ENCODE measurements at places on chromosomes 16 and 17.

- DNase-seq, result no peak
Observed at GRCh38 chr17:82388922-82389283, 17.3 kb downstream of the UTS2R start.

DNA sequence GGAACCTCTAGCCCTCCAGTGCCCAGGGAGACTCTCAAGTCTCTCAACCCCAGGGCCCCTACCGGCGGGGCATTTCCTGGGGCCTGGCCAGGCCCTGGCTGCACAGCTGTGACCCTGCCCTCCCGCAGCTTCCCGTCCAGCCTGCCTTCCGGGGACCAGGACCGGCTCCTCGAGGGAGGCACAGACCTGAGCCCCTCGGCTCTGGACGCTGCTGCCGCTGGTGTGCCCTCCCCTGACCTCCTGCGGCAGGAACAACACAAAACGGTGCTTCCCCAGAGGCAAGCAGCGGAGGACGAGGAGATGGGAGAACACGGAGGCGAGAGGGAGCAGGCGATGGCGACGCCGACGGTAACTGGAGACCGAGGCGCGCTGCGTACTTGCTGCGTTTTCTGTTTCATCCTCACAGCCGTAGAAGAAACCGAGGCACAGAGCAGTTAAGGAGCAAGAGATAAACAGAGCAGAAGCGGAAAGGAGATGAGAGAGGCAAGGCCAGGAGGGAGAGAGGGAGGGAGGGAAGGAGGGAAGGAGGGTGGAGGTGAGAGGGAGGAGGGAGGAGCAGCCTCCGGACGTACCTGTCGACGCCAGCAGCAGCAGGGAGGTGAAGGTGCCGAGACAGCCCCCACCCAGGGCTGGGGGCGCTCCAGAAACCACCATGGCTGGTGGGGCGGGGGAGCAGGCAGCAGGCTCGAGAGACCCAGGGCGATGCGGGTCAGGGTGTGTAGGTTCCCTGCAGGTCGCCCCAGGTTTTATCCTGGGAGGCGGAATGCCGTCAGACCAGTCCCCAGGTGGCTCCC, at the start of gene PRSS22:
PRSS22 (minus strand) TSS at position 720 of the 794 bp plus-strand sequence; CDS start at position 654, 66 bp downstream.
- DNase-seq, result peak; percentile 5

GRCh38 chr16:88548131-88548874, 21.9 kb upstream of the ZC3H18 start:
- peak; percentile 57 for DNase-seq

DNA sequence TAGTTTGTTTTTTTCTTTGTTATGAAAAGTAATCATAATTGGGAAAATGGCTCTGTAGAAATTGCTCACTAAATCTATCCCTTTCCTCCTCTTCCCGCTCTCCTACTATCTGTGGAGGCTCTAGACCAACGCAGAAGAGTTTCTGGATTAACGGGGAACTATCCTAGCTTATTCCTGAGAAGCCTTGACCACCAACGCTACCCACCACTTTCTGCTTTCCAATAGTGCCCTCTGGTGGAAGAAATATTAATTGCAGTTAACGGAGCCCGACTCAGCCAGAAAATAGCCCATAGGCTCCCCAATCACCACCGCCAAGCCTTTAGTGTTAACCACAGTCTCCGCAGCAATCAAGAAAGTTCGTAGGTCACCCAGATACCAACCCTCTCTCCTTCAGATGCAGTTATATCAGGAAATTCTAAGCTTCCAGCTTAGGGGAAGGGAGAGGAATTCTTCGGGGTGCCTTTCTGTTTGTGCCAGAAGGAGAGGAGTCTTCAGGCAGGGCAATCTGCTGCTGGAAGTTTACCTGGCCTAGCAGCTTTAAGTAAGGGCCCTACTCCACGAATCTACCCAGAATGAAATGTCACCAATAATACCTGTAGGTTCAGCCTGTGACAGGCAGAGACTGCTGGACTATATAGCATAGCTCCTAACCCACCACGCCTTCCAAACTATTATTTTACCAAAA, 23.0 kb upstream of the NSRP1 start:
- DNase-seq, result peak; percentile 89

GRCh38 chr16:88442727-88443576, 10.1 kb upstream of the ZFPM1 start:
- DNase-seq, result peak; percentile 87

DNA sequence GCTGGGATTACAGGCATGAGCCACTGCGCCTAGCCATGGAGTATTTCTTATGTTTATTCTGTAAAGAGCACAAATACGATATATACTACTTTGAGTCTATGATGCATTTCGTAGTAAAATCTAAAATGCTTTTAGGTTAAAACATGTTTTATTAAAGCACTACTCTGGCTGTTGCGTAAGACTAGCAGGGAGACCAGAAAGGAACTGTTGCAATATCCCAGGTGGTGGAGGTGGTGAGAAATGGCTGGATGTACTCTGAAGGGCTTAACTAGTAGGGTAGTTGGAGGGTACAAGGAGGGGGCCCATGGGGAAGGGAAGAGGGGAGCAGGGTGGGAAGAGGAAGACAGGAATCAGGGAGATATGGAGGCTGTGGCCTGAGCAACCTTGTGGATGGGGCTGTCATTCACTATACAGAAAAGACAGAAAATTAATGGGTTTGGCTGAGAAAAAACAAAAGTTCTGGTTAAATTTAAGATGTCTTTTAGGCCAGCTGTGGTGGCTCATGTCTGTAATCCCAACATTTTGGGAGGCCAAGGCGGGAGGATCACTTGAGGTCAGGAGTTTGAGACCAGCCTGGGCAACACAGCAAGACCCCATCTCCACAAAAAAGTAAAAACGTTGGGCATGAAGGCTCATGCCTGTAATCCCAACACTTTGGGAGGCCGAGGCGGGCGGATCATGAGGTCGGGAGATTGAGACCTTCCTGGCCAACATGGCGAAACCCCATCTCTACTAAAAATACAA, 35.8 kb downstream of the ST3GAL2 start:
- peak; percentile 50 for DNase-seq

DNA sequence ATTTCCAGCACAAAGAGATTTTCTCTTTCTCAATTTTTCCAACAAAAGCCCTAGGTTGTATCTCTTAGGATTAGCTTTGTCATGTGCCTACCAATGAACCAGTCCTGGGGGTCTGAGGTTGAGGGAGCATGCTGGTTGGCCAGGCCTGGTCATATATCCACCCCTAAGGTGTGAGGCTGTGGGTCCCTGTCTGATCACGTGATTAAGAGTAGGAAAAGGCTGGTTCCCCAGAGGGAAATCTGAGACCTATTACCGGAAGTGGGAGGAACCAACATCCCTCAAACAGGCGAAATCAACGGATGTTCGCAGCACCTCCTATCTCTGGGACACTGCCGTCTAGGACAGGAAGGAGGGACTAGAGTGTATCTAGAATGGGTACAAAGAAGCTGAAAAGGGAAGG, 185.7 kb upstream of the IRX5 start:
- no peak for DNase-seq

DNA sequence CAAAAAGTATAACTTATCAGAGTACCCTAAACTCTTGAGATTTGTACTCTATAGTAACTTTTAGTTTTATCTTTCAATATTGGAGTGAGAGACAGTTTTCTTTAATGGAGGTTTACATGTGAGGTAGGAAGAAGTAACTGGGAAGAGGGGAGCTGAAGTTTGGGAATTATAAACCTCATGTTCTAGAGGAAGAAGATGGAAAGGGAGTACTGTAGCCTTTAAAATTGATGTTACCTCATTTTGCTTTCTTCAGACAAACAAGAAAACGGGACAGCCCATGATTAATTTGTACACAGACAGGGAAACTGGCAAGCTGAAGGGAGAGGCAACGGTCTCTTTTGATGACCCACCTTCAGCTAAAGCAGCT, 9.5 kb downstream of the FUS start:
- no peak for DNase-seq

- DNase-seq, result peak; percentile 59
Observed at GRCh38 chr16:24539850-24540601, 660 bp downstream of the RBBP6 start.

DNA sequence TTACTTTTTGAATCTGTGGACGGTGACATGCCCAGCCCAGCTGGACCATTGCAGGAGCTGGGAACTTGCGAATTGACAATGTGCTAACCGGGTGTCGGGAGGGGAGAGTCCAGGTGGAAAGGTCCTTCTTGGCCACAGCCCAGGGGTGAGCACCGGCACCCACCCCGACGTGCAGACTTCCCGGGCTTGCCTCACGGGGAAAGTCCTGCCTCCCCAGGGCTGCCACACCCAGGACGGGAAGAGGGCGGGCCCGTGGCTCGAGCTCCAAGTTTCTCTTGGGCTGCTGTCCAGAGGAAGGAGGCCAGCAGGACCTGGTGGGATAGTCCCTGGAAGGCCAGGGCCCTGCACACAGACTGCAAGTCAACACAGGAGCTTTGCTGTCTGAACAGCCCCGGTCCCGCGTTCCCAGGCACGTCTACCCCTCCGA, 17.7 kb downstream of the CARD14 start:
- no peak for DNase-seq

DNA sequence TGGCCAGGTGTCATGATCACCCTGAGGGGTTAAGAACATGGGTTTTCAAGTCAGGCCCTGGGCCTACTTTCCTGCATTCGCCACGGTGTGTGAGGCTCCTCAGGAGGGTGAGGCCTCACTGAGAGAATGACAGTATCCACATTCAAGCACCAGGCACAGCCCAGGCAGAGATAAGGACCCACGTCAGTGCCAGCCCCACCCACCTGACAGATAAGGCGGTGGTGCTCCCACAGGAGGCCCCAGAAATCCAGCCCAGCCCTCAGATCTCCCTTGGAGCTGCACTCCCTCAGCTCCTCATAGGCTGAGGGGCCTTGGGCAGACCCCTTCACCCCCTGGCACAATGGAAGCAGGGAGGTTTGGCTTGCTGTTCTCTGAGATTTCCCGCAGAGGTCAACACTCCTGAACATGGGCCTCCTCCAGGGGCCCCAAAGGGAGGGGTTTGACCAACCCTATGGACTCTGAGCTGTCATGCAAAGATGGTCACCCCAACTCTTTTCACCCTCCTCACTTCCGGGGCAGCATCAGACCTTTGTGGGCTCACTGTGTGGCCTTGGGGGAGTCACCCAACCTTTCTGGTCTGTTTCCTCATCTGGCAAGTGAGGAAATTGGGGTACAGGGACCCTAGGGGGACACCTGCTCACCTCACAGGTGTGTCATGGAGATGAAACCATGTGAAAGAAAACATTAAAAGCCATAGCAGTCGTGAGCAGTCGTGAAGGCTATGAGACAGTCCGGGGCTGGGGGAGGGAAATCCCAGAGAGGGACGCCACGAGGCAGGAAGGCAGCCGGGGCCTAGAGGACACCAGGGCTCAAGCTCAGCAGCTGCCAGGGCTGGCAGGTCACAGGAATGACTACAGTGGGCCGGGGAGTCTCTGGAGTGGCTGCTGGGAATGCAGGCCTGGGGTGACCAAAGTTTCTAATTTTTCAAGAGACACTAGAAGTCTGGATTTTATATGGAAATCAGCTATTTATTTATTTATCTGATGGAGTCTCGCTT, 15.4 kb downstream of the PLLP start:
- peak; percentile 79 for DNase-seq

- DNase-seq, result no peak
Observed at GRCh38 chr17:31687505-31688126, 171.4 kb downstream of the COPRS start.

- peak; percentile 25 for DNase-seq
Observed at GRCh38 chr17:8954339-8954738, 11.2 kb downstream of the PIK3R5 start.

DNA sequence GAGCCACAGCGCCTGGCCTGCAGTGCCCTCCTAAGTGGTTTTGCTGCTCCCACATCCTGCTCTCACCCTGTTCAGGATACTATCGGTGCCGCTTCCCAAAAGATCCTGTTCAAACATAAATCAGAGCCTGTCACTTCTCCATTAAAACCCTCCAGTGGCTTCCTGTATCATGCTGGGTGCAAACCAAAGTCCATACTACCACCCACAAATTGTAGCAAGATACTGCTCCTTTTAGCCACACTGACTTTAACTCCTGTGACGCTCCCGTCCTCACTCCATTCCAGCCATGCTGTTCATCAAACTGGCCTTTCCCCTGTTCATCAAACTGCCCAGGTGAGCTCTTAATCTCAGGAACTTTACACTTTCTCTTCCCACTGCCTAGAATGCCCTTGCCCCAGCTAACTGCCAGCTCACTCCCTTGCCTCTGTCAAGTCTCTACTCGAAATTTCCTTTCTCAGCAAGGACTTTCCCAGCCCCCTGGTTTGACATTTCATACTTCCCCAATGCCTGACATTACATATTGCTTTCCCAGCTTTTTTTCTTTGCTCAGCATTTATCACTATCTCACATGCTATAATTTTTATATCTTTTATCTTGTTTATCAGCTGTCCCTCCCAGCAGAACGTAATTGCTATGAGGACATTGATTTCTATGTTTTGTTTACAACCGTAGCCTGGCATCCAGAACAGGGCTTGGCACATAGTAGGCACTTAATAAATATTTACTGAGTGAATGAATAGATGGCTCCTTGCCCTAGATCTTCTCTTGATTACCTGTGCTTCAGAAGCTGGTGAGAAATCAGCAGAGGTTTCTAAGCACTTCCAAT, 44.3 kb upstream of the SMURF2 start:
- DNase-seq, result no peak
